ENCODE measurements at places on chromosomes 3 and 15.

DNA sequence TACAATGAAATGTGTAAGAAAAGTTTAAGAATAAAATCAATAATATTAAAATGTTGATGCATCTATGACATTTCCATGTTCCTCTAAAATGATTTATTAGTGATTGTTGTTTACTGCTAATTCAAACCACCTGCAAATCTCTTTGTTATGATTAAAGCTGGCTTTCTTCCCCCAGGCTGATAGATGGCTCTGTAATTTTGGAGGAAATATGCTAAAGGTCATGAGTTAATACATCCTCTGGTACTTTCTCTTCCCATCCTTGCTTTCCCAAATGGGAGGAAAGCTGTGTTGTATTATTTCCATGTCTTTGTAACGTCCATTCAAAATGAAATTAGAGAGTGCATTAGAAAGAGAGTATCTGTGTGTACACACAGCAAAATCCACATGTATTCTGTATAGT lies 139.5 kb upstream of the TMCO5A start:
- DNase-seq: no peak

GRCh38 chr3:110178965-110179364 lies 841.6 kb upstream of the DPPA4 start:
- no peak for DNase-seq

DNA sequence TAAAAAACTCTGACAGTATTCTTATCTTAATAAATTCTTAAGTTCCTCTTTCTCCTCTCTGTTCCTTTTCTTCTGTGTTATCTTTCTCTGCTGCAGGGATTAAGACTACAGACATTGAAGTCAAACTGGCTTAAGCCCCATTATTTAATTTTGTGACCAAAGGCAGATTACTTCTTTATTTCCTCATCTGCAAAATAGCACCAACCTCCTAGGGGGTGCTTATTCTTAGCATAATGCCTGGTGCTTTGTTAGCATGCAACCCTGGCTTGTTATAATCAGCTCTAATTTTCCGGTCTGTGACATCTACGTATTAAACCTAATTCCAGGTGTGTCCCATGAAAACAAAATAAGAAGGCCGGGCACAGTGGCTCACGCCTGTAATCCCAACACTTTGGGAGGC lies 23.8 kb downstream of the SEMA6D start:
- no peak for DNase-seq

DNA sequence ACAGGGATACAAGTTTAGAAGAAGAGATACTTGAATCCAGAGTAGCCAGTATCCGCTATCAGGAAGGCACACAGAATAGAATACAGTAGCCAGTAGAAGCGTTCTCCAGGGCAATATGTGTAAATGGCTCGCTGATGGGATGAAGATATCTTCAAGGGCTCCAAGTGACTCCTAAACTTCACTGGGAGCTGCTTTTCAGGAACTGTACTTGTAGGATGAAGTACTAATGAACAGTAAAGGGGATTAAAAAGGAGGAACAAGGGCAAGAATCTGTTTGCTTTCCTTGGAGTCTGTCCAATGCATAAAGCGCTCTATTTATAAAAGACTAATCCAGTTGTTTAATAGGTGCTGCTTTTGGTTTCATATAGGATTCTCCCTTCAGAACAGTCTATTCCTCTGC lies 78.4 kb downstream of the THRB start:
- DNase-seq: no peak

GRCh38 chr15:79519628-79520027 lies 87.5 kb downstream of the MINAR1 start:
- no peak for DNase-seq

DNA sequence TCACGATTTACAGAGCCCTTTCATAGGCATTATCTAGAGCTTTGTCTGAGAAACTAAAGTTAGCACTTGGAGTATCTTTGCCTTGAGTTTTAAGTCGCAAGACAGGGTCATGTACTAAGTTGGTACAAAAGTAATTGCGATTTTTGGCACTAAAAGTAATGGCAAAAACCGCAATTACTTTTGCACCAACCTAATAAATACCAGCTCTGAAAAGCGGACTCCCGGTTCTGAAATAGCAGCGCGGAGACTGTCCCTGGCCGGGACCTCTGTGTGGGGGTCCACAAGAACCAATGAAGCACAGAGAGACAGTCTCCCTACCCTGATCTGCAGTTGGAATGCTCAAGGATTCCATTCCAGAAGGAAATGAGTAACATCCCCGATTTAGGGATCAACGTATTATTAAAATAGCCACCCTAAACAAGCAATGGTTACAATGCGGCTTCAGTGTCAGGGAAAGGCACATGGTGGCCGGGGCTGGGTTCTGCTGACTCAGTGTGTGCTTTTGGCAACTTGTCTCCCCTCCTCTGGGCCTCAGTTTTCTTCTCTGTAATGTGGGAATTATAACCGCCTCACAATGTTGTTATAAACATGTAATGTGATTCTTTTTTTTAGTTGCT lies 150.3 kb upstream of the MCTP2 start:
- DNase-seq: no peak

DNA sequence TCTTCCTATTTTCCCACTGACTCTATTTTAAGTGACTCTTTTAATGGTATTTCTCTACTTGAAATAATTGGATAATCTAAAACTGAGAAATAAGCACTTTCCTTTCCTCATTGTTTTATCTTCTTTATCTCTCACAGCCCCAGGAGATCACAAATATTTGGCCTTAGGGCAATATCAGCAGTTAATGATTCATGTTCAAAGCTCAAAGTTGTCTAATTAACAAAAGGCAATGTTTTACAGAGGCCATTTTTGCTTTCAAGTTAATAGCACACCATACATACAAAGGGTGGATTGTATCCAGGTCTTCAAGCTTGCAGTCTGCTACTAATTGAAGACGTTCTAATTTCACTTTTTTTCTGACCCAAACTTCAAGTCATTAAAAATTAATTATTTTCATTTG lies 120.1 kb downstream of the LRRN1 start:
- DNase-seq: no peak

DNA sequence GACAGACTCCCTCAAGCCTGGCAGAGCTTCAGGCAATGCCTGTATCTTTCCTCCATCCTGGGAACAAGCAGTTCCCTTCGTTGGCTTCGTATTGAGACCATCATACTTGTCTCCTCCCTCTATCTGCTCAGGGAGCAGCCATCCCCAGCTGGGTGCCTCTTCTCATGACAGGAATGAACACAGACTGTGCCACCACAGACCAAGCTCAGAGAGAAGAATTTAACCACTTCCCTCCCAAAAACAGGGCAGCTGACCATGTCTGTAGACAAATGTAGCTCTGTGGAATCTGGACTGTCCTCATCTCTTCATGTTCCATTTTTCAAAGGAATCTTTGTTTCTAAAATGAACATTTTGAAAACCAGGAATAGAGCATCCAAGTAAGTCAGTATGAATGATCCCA lies 245.4 kb downstream of the ERC2 start:
- no peak for DNase-seq

- no peak for DNase-seq
Measured at GRCh38 chr3:21540265-21540664, 210.7 kb downstream of the ZNF385D start.

- no peak for DNase-seq
Measured at GRCh38 chr3:152943645-152944044, 108.7 kb downstream of the P2RY1 start.

DNA sequence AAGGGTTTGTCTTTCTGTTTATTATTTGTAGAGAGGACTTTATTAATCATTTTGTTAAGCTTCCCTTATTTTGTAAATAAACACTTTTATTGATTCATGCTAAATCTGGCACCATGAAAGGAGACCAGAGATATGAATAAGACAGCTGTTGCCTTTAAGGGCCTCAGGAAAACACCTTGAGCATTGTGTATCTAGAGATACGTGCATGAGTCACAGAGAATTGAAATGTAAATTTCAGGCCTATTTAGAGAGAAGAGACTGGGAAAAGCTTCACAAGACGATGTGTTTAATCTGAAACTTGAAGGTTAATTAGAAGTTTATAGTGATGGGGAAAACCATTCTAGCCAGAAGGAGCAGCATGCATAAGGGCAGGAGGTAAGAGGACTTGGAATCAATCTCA lies 28.6 kb upstream of the UTS2B start:
- DNase-seq: no peak

GRCh38 chr3:13368834-13369233 lies 51.3 kb downstream of the NUP210 start:
- no peak for DNase-seq

DNA sequence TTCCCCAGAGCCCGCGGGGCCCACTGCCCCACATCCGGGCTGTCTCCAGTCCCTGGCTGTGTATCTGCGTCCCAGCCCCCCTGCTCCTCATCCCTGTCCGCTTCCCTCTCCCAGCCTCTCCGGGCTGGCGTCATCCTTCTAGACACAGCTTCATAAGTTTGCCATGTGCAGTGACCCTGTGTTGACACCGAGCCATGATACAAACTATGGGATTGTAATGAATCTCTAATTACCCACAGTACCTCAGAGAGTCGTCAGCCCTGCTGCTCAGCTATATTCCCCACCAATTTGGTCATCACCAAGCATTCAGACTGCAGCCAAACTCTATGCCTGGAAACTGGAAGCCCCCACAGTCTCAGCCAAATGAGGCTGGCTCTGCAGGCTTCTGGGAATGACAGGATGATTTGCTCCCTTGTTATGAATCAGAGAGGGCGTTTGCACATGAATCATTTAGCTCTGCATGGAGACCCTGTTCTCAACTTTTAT lies 466.1 kb upstream of the ATP11B start:
- DNase-seq: no peak

GRCh38 chr3:123682781-123683504 lies 98.1 kb upstream of the HACD2 start:
- DNase-seq: no peak

DNA sequence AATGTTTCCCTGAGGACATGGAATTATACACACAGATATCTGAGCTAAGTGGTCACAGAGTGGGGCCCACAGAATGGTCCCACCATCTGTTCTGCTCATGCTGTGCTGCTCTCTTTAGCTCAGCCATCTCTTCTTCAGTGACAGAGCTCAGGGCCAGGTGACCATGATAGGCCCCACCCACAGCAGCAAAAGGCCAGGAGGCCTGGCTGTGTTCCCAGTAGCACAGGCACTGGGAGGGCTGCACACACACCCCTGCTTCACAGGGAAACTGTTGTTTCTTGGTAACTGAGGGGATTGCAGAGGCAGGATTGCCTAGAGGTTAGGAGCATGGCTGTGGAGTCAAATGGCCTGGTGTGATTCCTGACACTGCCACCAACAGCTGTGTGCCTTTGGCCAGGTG lies 4.8 kb upstream of the FBXW12 start:
- peak; percentile 54 for DNase-seq

- DNase-seq: no peak
Measured at GRCh38 chr3:184556582-184557347, 4.8 kb upstream of the EPHB3 start.

GRCh38 chr3:47782446-47783308 lies 984 bp upstream of the SMARCC1 start:
- no peak for DNase-seq

DNA sequence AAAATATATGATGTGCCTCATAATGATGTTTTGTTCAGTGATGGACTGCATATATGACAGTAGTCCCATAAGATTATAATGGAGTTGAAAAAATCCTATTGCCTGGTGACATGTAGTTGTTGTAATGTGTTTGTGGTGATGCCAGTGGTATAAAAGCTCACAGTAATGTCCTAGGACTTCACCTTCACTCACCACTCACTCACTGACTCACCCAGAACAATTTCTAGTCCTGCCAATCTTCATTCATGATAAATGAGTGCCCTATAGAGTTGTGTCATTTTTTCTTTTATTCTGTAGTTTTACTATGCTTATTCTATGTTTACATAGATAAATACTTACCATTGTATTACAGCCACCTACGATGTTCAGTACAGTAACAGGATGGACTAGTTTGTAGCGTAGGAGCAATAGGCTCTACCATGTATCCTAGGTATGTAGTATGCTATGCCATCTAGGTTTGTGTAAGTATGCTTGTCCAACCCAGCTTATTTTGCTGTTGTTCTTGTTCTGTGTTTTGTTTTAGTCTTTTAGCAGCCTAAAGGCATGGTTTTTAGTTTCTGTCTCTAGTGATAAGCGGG lies 88.5 kb upstream of the LRRFIP2 start:
- no peak for DNase-seq

- no peak for DNase-seq
Measured at GRCh38 chr3:5768281-5768945, 580.9 kb downstream of the EDEM1 start.

GRCh38 chr3:152352554-152352953 lies 83.8 kb downstream of the MBNL1 start:
- DNase-seq: no peak

DNA sequence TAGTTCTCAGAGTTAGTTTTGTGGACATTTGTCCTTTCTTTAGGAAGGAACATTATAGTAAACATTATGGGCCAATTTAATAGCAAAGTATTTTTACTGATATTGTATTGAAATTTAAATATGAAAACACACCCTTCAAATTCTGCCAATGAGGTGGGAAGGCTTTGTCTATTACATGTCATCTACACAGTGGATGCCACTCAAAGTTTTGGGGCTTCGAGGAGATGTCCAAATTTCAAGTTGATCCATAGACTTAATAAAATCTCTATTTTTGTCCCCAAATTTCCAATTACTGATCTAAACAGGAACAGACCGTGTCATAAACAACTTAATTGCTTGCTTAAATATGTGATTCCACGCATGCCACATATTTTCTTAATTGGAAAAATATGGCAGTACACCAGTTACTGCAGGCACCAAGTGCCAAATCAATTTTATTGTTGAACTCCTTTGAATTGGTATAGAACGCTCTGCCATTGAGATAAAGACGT lies 1.7 kb downstream of the SHOX2 start:
- DNase-seq: no peak

DNA sequence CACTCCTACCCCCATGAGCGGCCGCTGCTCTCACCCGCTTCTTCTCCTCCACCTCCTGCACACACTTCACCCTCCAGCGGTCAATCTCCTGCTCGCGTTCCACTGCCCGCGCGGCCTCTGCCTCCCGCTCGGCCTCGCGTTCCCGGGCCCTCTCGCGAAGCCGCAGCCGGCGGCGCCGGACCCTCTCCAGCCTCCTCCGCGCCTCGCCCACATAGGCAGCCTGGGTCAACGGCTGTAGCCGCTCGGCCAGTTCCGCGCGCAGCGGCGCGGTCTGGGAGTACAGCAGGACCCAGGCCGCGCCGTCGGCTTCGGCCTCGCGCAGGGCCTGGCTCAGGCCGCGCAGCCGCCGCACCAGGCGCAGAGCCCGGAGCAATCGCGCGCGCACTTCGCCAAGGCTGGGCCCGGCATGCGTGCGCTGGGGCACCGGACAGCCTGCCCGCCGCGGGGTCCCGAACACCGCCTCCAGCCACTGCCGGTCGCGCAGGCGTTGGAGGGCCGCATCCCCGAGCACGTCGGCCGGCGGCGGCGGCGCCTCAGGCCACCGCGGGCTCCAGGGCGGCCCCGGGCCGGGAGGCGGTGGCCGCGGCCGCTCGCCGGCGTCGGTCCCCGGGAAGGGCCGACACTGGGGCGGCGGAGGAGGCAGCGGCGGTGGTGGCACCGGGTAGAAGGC lies 595 bp downstream of the PDCD7 start:
- no peak for DNase-seq
